ENCODE measurements at places on chromosomes 5 and 9.

- no peak for DNase-seq
Observed at GRCh38 chr9:37062336-37062735, 28.3 kb upstream of the PAX5 start.

GRCh38 chr5:73901043-73901442, 275.0 kb downstream of the ARHGEF28 start:
- peak; percentile 66 for DNase-seq

GRCh38 chr5:35317586-35317985, 87.3 kb upstream of the PRLR start:
- DNase-seq, result no peak

DNA sequence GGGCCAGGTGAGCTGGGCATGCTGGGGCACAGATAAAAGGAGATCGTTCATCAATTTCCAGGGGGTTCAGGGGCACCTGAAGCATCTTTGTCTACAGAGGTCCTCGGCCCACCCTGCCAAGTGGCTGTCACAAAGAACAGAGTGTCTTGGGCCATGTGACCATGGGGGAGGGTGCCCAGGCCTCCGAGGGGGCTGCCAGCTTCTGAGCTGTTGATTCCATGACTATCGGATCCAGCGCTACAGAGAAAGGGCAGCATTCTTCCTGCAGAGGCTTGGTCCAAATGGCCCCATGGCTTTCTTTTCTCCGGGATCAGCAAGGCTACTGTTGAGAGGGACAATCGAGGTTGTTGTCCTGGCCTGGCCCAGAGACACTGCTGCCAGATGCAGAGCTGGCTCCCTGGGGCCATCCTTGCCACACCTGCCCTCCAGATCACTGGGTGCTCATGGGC, 289.2 kb downstream of the ZSWIM6 start:
- DNase-seq, result no peak

DNA sequence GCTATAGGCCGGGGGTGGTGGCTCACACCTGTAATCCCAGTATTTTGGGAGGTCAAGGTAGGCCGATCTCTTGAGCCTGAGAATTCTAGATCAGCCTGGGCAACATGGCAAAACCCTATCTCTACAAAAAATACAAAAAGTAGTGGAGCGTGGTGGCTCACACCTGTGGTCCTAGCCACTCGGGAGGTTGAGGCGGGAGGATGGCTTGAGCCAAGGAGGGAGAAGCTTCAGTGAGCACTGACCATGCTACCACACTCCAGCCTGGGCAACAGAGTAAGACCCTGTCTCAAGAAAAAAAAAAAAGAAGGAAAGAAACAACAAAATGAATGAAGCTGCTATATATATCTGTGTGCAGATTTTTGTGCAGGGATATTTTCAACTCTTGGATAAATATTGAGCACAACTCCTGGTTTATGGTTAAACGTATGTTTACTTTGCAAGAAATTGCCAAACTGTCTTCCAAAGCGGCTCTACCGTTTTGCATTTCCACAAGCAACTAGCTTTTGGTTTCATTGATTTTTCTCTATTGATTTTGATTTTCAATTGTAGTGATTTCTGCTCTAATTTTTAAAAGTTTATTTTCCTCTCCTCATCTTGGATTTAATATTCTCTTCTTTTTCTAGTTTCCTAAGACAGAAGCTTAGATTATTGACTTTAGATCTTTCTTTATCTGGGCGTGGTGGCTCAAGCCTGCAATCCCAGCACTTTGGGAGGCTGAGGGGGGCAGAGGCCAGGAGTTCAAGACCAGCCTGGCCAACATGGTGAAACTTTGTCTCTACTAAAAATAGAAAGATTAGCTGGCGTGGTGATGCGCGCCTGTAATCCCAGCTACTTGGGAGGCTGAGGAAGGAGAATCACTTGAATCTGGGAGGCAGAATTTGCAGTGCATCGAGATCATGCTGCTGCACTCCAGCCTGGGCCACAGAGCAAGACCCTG, 49.2 kb downstream of the SPIN1 start:
- DNase-seq, result no peak

DNA sequence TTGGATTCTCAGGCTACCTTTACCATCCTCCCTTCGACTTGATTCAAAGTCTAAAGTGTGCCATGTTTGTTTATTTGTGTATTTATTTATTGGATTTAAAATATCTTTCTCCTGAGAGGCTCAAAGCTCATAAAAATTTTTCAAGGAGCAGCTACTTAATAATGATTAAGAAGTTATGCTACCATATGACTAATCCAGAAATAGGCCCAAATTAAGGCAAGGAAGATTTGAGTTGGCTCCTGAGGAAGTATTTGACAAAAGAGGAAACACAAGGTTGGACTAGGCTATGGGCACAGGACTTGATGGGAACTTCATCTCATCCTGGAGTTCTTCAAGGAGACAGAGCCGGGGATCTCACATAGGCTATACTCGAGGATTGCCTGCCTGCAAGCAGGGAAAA, 22.4 kb upstream of the PPP2CA start:
- DNase-seq, result no peak

GRCh38 chr9:124743686-124744348, 27.3 kb downstream of the NR6A1 start:
- no peak for DNase-seq

DNA sequence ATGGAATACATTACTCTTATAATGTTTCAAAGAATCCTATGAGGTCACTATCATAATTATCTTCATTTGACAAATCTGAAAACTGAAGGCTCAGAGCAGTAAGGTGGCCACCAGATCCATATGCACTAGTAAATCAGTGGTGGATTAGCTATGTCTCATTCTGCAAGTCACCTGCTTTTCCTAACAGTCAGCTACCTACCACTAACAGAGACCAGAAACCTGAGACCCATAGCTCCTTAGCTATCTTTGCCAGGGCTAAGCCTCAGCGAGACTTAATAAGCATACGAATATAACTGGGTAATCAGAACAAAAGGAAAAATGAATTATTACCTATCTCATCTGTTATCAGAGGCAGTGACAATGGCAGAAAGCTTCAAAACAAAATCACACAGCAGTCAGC, 118.7 kb downstream of the AUH start:
- DNase-seq, result no peak

DNA sequence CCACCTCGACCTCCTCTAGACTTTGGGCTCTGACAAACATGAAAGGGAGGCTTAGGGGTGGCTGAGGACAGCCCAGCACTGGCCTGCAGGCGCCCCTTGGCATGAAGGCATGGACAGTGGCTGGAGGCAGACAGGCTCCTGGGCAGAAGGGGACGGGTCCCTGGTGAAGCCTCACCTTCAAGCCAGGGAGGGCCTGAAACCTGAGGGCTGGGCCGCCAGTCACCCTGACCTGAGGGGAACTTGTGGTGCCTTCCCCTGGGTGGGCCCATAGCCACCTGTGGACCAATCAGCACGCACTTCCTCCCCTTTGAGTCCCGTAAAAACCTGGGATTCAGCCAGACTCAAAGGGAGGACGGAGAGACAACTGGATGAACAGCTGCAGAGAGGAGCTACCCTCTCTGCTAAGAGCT, 90.4 kb upstream of the PUM3 start:
- no peak for DNase-seq

- DNase-seq, result no peak
Observed at GRCh38 chr5:139023286-139023685, 148.2 kb upstream of the LRRTM2 start.

DNA sequence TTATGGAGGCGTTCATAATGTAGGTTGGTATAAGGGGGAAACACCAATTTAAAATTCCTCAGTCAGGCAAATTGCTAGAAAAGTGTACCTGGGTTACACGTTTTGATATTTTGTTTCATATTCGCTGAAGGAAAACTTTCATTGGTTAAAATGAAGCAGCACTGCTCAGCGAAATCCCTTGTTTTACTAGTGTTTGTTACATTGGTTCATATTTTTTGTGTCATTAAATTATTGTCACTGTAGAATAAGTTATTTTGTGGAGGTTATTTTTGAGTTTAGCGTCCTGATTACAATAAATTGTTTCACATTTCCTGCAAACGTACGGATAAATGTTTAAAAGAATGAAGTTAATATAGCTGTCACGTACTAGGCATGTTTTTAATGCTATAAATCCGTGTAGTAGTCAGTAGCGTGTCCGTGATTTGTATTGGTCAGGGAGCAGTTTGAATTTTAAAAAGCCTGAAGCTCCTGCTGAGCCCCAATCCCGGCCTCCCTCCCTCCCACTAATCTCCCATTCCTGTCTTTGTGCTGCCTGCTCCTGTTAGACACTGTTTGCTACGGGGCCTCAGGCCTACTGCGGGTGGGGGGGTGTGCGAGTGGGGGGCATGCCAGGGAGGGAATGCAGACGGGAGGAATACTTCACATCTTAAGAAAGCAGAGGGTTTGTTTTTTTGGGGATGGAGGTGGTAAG, 2.0 kb downstream of the NIPBL start:
- peak; percentile 14 for DNase-seq

GRCh38 chr5:9712911-9713310, 82.8 kb upstream of the TAS2R1 start:
- no peak for DNase-seq

DNA sequence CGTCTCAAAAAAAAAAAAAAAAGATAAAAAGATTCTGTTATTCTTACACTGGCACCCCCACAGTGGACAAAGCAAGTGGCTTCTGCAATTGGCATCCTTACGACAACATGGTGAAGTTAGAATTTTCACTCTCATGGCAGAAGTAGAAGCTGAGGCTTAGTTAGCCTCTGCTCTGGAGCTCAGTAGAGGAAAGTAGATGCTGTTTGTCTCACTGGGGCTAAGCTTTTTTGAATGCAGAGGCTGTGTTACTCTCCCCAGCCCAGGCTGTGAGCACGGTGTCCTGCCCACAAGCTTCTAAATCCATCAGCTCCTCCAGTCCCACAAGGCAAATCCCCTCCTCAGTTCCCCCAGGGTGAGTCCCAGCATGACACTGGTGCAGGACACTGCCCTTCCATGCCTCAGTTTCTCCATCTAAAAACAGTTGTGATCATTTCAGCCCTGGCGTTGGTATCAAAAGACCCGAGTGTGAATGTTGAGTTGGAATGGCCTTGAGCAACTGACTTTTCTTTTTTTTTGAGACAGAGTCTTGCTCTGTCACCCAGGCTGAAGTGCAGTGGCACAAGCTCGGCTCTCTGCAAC, 22.6 kb upstream of the PHF19 start:
- no peak for DNase-seq

GRCh38 chr5:109877670-109878045, 187.9 kb downstream of the MAN2A1 start:
- DNase-seq, result no peak

DNA sequence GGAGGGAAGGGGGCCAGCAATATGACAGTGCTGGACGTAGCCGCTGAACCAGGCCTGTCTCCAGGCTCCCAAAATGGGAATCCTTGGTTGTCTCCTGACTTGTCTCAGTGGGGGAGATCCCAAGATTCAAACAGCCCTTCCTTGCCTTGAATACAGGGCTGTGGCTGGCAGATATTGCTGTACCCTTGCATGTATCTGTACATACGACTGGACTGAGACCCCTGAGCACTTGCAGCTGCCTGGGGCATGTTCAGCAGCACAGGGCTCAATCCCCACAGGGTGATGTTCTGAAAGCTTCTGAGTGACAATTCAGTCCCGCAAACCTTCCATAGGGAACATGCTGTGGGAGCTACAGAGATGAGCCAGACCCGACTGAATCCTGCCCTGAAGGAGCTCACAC, 13.3 kb downstream of the OR13J1 start:
- DNase-seq, result no peak

GRCh38 chr5:173020643-173021042, 35.5 kb upstream of the CREBRF start:
- no peak for DNase-seq

GRCh38 chr9:19460243-19460642, 51.4 kb downstream of the ACER2 start:
- no peak for DNase-seq

DNA sequence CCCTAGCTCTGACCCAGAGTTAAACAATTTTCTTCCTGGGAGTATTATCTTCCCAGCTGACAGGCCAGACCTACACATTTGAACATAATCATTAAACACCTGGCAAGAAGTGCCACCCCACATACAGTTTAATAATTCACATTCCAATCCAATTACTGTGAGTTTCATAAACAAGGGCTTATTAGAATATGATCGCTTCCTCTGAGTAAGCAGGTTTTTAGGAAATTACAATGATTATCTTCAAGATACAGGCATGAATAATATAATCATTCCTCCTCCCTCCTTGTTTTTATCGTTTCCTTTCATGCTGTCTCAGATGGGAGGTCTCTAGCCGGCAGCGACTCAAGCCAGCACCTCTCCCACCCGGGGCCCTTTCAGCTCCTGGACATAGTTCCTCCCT, 15.8 kb upstream of the KIF4B start:
- no peak for DNase-seq

GRCh38 chr9:112028242-112029221, 131.9 kb downstream of the UGCG start:
- no peak for DNase-seq

DNA sequence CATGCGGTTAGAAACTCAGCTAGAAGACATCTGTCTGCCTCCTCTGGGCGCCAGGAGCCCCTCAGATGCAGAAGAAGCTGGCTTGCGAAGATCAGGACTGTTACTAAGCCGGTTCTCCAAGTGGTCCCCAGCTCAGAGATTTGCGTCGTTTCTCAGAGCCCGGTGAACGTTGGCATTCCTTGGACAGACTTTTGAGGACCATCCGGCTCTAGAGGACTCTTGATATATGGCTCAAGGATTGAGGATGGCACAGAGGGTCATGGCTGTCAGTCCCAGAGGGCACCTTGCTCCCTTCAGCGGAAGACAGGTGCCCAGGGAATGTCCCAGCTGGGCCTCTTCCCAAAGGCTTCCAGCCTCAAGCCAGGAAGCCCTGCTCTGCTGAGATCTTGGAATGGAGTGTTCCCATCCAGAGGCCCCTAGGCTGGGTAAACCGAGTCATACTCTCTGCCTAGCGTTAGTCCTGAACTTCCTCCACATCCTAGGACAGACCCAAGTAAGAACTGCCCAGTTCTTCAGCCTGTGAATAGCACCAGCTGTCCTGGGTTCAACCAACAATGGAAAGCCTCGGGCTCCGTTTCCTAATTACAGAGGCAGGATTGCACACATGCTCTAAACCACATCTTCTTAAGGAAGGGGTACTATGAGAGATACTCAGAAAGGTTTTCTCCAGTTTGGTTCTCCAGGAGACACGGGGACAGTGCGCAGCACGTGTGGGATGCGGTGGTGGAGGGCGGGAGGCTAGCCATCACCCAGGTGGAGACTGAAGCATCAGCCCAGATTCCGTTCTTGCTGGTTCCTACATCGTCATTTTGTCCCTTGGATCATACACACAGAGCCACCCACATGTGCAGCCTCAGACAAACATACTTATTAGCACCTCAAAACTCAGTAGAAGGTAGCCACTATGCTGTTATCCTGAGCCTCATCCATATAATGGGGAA, 51.4 kb downstream of the ZNF354C start:
- DNase-seq, result no peak

DNA sequence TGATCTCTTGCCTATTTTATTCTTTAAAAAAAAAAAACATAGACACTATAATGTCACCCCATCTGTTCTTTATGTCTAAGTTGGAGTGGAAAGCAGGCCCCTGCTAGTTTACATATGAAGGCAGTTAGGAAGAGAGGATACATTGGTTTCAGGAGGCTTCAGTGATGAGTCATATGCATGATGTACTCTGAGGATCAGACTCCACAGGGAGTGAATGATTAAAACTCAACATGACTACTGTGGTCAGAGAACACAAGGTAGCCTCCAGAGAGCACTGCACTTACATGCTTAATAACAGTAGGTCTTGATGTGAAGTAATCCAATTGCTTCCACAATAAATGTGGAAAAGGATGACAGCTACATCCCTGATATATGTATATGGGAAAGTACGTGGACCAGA, 22.7 kb upstream of the FSTL4 start:
- DNase-seq, result no peak

Data from Calu3 (cell line).